Stimulated activated CD8-positive, alpha-beta memory T cell treated with anti-CD3 and anti-CD28 coated beads, Interleukin-2, amount 100 ng/mL, for 1 hour (primary cell): ENCODE measurements at places on chromosomes 5 and 9.

DNA sequence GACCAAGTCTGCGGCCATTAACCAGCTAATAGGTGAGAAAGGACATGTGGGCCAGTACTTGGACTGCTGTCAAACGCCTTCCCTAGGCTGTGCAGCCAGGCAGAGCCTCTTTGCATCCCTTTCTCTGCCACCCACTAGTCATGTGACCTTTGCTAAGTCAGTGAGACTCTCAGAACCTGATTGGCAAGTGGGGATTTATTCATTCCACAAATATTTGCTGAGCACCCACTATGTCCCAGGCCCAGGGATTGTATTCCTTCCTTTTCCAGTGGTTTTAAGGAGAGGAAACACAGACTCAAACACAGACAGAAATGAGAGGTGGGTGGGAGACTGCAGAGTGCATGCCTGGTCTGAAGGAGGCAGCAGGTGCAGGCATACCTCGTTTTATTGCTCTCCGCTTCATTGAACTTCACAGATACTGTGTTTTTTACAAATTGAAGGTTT, 71.6 kb upstream of the GALNT10 start:
- DNase-seq, result no peak

DNA sequence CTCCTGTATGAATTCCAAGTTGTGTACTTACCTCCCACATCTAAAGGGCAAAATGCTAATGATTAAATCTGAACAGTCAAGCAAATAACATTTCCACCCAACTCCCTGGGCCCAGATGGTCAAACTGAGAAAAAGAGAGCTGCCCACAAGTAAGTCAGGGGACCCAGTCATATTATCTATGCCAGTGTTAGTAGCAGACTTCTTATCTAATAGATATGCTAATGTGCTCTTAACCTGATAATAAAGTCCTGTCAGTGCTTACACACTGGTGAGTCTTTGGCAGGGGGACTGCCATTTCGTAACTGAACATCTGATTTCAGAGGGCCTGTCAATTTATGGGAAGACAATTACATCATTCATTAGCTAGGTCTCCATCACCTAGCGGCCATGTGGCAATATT, 292.3 kb upstream of the WWC1 start:
- no peak for DNase-seq

- DNase-seq, result no peak
These were observed 135.1 kb downstream of the CD180 start for GRCh38 chr5:67061511-67061910.

DNA sequence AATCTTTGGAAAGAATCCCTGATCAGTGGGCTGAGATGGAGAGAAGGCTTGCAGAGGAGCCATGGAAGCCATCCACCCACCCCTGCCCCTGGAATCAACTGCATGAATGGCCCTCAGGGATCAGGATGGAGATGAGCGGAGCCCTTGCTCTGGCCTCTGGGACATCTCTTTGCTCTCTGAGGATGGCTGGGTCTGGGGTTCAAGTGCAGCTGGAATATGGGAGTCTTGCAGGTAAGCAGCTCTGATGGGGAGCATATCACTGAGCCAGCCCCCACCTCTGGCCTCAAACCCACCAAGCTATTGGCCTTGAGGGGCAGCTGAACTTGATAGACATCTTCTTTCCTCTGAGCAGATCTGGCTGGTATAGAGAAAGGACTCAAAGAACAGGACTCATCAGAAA, 76.1 kb downstream of the C5orf15 start:
- DNase-seq, result no peak

GRCh38 chr9:8907868-8908267, 1108.3 kb upstream of the DMAC1 start:
- no peak for DNase-seq

DNA sequence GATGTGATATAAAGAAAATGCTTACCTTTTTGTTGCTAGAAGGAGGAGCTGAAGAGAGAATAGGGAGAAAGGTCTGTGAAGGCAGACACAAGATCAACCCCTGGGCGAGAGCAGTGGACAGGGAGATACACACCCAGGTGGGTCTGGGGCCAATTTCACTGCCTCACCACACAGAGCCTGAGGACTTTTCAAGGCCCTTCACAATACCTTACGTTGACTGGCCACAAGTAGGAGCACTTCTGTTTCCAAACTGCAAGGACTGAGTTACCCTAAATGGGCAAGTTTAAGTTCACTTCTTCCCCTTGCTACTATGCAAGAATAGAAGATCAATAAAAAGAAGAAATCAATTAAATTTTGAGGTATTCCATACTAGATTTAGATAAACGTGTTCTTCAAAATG, 174.5 kb upstream of the SLC12A2 start:
- DNase-seq, result no peak

DNA sequence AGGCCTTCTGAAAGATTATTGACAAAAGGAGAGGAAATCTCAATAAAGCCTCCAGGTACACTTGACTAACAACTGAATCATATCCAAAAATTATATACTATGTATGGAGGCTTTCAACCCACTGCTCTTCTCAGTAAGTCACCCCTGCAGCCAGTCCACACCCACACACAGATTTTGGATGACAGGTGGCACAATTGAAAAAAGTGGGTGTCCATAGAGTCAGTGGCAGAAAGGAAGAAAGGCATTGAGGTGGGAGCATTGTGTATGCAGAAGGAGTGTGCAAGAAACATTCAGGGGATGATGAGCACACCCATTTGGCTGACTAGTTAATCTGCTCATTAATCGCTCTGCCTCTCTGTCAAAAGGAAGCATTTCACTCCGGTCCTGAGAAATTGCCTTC, 150.6 kb upstream of the IL12B start:
- DNase-seq, result no peak

GRCh38 chr9:121478816-121479676, 20.6 kb downstream of the GGTA1 start:
- no peak for DNase-seq

DNA sequence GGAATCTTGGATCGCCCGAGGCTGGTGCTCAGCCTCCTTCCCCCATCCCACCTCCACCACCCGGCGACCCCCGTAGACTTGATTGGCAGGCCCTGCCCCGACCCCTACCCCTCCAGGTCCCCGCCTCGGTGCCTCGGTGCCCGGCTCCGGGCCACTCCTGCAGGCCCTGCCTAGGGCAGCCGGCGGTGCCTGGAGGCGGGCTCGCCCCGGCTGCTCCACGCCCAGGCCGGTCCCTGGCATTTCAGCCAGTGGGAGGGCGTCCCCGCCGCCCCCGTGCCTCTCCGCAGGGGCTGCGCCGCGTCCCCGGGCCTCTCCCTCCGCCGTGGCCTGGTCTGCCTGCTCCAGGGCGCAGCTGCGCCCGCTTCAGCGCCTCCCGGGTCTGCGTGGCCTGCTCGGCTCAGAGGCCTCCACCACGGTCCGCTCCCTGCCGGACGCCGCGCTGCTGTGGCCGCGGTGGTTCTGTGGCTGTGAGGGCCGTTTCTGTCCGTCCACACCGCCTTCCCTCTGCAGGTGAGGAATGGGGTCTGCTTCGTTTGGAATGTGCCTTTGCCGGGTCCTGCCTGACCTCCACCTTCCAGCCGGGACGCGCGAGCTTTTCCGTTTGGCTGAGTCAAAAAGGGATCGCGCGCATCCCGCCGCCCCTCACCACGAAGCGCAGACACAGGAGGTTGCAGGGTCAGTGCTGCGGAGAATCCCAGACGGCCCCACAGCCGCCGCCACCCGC, 48.3 kb upstream of the IRX4 start:
- no peak for DNase-seq

DNA sequence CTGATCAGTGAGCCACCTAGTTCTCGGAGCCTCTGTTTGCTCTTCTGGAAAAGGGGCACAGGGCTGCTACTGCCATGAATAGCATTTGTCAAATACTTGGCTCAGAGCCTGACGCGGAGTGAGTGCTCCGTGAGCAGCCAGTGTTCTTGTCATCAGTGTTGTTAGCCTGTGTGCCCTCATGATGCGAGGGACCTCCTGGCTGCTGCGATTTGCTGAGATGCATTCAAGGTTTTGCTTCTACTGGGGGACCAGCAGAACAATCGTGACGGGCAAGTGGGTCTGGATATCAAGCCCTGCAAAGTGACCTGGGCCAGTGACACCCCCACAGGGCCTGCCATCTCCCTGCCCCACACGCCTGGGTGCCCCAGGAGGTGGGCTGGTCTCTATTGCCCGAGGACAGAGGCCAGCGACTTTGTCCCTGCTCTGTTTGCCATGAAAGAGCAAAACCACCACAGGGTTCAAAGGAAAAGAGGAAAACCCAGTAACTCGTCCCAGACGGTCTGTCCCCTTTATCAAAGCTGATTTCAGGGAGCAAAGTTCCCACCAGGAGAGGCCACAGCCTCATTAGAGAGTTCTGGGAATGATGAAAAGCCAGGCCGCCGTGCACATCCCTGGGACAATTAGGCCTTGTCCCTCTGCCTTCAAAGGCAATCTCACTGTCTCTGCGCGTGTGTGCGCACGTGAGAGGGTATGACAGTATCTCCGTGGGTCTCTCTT, 86.5 kb upstream of the LMX1B start:
- DNase-seq, result no peak

GRCh38 chr9:4010309-4010708, 289.6 kb downstream of the GLIS3 start:
- no peak for DNase-seq

DNA sequence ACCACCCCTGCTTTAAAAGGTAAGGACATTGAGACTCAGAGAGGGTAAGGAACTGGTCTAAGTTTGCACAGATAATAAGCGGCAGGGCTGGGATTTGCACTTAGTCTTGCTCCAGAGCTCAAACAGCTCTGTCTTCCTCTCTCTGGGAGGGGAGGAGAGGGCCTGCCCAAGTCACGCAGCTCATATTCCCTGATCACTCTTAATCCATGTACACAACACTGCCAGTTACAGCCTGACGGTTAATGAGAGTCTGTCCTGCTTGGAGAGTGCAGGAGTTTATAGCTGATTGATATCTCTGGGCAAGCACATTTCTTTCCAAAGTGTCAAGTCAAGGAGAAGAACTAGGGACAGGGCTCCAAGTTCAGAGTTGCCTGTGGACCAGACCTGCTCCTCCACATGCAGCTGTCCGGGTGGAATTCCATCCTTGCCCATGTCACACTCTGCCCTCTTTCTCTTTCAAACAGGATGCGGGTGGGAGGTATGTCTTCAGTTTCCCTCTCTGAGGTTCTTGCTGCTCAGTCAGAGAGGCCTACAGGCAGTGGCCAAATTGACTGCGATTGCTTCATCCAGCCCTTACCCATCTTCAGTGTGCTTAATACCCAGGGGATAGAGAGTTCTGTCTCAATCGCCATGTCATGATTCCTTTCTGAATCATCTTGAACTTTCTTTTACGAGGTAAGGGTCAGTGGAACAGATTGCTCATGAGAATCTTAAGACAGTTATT, 54.5 kb downstream of the GALNT12 start:
- no peak for DNase-seq

DNA sequence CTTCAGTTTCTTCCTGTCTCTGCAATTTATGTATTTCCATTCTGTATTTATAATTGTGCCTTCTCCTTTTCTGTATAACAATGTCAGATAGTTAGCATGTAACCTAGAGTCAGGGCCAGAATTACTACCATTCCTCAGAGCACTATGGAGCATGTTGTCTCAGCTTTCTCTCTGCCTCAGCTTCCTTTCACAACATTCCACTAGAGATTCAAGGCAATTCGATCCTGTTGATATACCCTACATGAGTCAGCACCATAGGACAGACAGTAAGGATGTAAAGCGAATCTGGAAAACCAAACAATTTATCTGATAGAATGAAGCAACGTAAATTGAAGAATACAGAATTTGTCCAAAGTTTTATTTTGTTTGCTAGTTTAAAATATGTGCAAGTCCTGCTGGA, 728.3 kb upstream of the SEMA6A start:
- DNase-seq, result no peak

DNA sequence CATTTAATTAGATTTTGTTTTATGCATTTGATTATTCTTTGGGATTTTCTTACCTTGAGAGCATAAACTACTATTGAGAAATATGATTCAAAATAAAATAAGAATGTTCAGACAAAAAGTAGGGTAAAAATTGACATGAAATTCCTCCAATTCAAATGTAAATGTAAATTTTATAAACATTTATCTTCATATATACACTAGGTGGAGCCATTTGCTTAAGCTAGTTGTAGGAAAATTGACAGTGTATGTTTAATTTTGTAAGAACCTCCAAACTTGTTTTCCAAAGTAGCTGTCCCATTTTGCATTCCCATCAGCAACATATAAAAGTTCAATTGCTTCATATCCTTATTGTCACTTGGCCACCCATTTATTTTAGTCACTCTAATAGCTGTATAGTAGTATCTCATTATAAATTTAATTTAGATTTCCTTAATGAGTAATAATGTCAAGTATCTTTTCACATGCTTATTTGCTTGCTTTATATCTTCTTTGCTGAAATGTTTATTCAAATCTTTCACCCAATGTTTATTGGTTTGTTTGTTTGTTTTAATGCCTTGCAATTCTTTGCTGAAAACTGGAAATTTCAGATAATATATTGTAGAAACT, 37.6 kb upstream of the SLCO6A1 start:
- DNase-seq, result no peak

GRCh38 chr5:167720259-167720658, 571.2 kb upstream of the WWC1 start:
- DNase-seq, result no peak

DNA sequence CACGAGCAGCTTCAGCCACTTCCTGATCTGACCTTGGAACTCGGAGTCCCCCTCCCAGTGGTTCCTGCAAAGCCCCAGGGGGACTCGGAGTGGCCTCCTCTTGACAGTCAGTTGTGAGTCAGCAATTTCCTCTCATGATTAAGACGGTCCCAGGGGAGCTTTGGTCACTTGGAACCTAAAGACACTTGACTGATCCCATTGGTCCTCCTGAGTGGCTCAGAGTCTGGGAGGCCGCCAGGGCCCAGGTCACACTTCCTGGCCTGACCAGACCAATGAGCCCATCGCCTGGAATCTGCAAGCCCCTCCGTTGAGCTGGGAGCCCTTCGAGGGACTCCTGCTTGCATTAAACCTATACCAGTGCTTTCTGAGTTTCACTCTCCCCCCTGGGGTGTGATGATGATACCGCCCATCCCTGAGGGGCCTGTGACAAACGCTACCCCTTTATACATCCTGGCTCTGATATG, 29.1 kb downstream of the TSPAN17 start:
- no peak for DNase-seq

- no peak for DNase-seq
These were observed 25.6 kb downstream of the COL27A1 start for GRCh38 chr9:114180696-114181606.

- no peak for DNase-seq
These were observed 172.2 kb upstream of the SGCD start for GRCh38 chr5:156154757-156155156.

DNA sequence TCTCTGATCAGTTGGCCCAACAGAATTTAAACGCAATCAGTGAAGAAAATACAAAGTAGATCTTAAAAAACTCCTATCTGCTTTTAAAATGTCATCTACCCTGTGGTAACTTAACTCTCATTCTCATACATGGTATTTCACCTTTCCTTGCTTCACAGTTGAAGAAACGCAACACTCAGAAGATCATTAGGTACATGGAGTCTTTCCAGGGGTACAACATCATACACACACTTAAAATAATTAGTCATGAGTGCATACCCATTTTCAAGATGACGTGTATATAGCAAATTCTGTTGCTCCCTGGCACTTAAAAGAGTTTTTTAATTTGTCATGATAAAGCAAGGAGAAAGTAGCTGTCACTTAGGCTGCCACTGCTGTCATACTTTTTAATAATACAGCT, 259.9 kb downstream of the BNC2 start:
- no peak for DNase-seq

- no peak for DNase-seq
These were observed 56.1 kb downstream of the UBAP2 start for GRCh38 chr9:33992632-33993031.

- no peak for DNase-seq
These were observed 131.4 kb upstream of the FAM120A start for GRCh38 chr9:93319992-93320500.

- no peak for DNase-seq
These were observed 37.1 kb upstream of the RARS1 start for GRCh38 chr5:168449166-168449565.

GRCh38 chr5:171149333-171149732, 159.7 kb upstream of the TLX3 start:
- no peak for DNase-seq
